Activated naive CD4-positive, alpha-beta T cell (primary cell): ENCODE measurements at places on chromosomes 13 and 19.

- no peak for DNase-seq
These were observed 26.8 kb upstream of the ADGRE5 start for GRCh38 chr19:14354445-14354844.

GRCh38 chr19:46449228-46449627 is 20.5 kb upstream of the PNMA8C start:
- no peak for DNase-seq

- no peak for DNase-seq
These were observed 314.9 kb downstream of the MZT1 start for GRCh38 chr13:72412481-72412880.

- DNase-seq: no peak
These were observed 477 bp downstream of the PIP5K1C start for GRCh38 chr19:3699741-3700241.

- no peak for DNase-seq
These were observed 225.3 kb downstream of the NALCN start for GRCh38 chr13:101190976-101191375.

GRCh38 chr19:22797040-22797439 is 13.1 kb upstream of the ZNF99 start:
- no peak for DNase-seq

GRCh38 chr13:48403151-48403631 is 9.7 kb downstream of the LPAR6 start:
- DNase-seq: no peak
